CD8-positive, alpha-beta memory T cell (primary cell): ENCODE measurements at places on chromosomes 4 and X.

- DNase-seq = no peak
Measured at GRCh38 chr4:48139691-48140090, 5.6 kb upstream of the TXK start.

- DNase-seq = no peak
Measured at GRCh38 chrX:29225670-29226069, 638.4 kb downstream of the IL1RAPL1 start.

DNA sequence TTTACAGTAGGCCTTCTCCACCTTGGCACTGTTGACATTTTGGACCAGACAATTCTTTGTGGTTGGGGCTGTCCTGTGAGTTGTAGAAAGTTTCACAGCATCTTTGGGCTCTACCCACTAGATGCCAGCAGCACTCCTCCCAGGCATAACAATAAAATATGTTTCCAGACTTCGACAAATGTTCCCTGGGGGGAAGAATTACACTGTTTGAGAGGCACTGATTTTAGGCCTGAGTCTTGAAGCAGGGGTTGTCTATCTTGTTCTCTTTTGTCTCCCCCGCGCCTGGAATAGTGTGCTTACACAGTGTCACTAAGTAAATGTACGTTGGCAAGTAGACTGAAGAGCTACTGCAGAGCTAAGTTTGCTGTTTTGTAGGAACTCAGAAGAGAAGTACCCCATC, 254.4 kb upstream of the BOD1L1 start:
- DNase-seq = no peak

DNA sequence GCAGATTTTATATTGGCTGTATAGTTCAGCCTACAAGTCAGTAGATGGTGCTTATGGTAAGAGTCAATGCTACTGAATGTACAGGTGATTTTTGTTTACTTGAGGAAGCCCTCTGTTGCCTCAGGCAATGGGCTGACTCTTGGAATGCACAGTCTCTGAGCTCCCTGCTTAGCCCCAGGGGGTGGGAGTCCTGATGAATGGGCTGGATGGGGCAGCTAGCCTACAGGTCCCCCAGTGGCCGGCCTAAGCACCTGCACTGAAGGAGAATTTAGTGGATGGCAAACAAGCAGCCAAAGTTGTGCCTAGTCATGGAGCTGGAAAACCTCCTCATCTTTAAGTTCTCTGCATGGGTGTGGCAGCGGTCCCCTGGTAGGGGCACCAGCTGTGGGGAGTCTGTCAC, 101.8 kb upstream of the CXorf51B start:
- DNase-seq = no peak

DNA sequence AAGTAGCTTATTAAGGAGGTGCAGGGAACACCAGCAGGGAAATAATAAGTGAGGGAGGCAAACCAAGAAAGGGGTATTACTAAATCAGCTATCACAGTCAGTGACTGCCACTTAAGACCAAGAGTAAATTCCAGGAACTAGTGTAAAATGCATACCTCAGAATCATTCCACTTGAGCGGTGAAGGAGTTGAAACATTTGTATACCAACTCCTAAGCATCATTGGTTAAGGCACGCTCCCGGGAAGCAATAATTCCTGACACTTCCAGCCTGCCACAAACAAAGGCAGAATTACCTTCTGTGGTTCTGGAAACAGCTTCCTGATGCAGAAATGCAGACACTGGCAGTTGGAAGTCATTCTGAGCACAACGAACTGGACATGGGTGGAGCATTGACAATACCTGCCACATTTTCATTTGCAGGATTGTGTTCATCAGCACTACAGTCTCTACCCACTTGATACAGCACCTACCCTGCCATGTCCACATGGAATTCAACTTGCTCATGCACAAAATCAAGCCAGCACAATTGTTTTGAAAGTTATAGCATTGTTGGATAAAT, 82.1 kb downstream of the PPP1R2C start:
- DNase-seq = no peak

- no peak for DNase-seq
Measured at GRCh38 chrX:19672222-19672812, 157.0 kb upstream of the MAP3K15 start.

GRCh38 chr4:166195101-166195500, 322.1 kb downstream of the TLL1 start:
- DNase-seq = no peak

DNA sequence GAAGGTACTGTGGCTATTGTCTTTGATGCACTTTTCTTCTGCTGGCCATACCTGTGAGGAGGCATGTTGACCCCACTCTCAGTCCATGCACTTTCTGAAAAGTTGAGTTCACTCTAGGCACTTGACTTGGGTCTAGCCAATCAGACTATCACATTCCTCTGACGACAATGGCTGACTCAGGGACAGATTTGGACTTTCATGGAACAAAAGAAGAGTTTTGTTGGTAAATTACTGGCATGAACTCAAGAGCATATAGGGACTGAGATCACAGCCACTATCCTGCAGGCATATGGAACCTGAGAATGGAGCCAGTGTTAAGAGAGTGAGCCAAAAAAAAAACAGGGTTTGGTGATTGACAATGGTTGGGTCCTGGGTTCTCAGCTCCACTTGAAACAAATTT, 24.6 kb upstream of the CXCL6 start:
- DNase-seq = no peak

GRCh38 chrX:147565237-147565636, 346.5 kb upstream of the FMR1 start:
- no peak for DNase-seq

- DNase-seq = no peak
Measured at GRCh38 chr4:23945451-23946017, 55.7 kb upstream of the PPARGC1A start.

GRCh38 chr4:182768838-182769237, 148.3 kb downstream of the DCTD start:
- DNase-seq = no peak

DNA sequence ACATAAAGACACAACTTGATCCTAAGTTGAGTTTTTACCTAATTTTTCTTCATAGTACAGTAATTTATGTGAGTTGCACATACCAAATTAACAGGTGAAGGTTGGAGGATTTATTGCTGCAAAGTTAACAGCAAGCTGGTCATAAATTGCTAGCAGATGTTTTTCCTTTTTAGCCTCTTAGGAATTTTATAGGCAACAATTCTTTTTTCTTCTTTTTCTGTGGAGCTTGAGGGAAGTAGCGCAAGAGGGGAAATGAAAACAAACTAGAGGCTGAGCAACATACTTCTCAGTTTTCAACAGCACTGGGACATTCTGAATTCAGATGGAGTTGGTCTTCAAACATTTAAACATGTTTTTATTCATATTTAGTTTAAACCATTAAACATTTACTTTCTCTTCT, 63.7 kb upstream of the TLR2 start:
- no peak for DNase-seq

DNA sequence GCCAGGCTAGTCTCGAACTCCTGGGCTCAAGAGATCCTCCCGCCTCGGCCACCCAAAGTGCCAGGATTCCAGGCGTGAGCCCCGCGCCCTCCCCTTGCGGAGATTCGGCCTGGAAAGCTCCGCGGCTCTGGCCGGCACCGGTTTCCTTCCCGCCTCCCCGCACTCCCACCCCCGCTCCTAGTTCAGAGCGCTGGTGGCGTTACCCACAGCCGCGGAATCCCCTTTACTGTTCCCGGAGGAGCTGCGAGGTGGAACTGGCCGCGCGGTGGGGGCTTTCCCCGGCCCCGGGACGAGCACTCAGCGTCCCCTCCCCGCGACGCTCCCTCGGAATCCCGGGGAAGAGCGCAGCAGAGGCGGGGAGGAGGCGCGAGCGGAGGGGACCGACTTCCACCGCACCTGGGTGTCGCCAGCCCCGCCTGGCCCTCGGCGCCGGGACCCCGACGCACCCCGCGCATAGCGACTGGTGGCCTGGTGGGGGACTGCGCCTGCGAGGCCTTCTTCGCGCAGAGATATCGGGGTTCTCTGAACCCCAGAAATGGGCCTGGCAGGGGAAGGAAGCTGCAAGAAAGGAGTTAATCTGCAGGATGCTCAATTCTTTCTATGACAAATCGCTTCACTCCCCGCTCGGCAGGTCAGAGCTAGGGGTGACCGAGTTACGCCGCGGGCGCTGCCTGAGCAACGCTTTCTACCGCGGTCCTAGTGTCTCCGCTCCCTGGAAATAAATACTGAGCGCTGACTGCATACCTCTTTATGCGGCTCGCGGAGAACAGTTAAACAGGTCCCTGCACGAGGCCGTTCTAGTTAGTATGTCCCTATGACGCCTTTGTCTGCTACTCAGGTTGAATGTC, 14.6 kb upstream of the SLC25A4 start:
- peak; percentile 6 for DNase-seq

DNA sequence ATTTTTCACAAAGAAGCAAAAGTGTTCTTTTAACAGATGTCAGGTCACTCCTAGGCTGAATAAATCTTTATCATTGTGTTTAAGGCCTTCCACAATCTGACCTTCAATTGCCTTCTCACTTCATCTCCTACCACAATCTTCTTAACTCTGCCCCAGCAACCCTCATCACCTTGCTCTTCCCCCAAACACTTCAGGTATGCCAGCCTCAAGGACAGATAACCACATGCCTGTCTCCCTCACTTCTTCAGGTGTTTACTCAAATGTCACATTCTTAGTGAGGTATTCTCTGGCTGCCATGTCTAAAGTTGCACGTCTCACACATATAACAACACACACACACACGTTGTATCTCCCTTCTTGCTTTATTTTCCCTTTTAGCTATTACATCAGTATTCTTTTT, 146.5 kb downstream of the ANKRD50 start:
- no peak for DNase-seq
